Stimulated activated naive CD4-positive, alpha-beta T cell treated with Interleukin-2 at 50 U/mL for 16 hours (primary cell): ENCODE measurements at places on chromosomes 5 and 9.
A peak's percentile ranks its signal among the peaks of the same experiment; 100 is the strongest.

- peak; percentile 53 for DNase-seq
Observed at GRCh38 chr5:80672140-80672736, 17.5 kb upstream of the DHFR start.

- DNase-seq: no peak
Observed at GRCh38 chr5:8188874-8189565, 320.1 kb downstream of the MTRR start.

GRCh38 chr5:124404796-124405195, 341.6 kb downstream of the ZNF608 start:
- DNase-seq: no peak

DNA sequence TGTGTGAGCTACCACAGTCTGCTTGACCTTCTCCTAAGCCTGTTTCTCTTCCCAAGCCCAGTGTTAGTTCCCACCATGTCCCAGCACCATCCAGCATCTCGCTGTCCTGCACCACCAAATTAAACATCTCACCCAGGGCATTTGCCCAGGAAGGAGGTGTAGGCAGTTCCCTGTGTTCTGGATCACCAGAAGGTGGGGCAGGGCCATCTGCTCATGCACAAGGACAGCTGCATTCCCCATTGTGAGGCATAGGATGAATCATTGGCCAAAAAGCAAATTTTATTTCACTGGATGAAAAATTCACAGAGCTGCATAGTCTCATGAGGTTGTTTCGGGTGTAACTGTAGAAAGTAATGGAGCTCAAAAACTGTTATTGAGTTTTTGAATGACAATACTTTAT, 89.5 kb upstream of the GRIA1 start:
- no peak for DNase-seq

GRCh38 chr5:123786411-123786810, 274.4 kb downstream of the CSNK1G3 start:
- DNase-seq: no peak

GRCh38 chr9:35229779-35230143, 68.0 kb downstream of the UNC13B start:
- DNase-seq: no peak

GRCh38 chr9:13787234-13787833, 507.8 kb upstream of the MPDZ start:
- no peak for DNase-seq

GRCh38 chr9:81473708-81474107, 215.6 kb downstream of the TLE1 start:
- DNase-seq: no peak

- no peak for DNase-seq
Observed at GRCh38 chr9:19720377-19720776, 68.5 kb downstream of the SLC24A2 start.

DNA sequence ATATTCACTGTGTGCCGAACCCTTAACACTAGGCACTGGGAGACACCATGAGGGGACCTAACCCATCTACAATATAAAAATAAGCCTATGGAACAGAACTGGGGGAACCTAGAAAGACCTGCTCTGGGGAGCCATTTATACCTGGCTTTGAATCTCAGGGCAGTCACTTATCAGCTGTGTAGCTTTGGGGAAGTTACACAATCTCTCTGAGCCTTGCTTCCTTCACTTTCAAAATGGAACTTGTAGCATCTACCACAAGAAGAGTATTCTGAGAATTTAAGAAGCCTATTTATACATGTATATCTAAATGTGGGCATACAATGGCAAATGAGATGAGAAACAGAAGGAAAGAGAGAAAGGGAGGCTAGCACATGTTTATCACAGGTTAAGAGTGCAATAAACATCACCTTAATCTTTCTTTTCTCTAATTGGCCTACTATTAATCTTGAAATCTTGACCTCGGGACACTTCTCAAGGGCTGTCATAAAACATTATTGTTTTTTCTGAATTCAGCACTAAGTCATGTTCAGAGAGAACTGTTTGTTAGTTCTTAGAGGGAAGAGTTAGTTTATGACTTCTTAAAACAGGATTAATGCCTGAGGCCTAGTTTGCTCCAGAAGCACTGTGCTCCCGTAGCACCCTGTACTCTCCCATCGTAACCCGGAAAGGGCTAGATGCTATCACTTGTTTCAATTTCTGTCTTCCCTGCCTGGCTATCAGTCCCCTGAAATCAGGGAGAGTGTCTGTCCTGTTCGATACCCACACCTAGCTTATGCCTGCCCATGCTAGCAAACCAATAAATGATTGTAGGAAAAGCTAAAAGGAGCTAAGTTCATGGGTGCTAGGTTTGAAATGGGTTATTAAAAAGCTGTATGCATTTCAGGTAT, 606.4 kb upstream of the CLINT1 start:
- no peak for DNase-seq

- DNase-seq: no peak
Observed at GRCh38 chr5:80745490-80745889, 90.7 kb upstream of the DHFR start.

GRCh38 chr9:134403682-134404301, 77.5 kb downstream of the RXRA start:
- peak; percentile 27 for DNase-seq

- no peak for DNase-seq
Observed at GRCh38 chr9:1910269-1910811, 104.8 kb upstream of the SMARCA2 start.

- no peak for DNase-seq
Observed at GRCh38 chr5:172178301-172178987, 9.6 kb downstream of the STK10 start.

GRCh38 chr9:96289392-96289791, 12.6 kb downstream of the HSD17B3 start:
- no peak for DNase-seq

DNA sequence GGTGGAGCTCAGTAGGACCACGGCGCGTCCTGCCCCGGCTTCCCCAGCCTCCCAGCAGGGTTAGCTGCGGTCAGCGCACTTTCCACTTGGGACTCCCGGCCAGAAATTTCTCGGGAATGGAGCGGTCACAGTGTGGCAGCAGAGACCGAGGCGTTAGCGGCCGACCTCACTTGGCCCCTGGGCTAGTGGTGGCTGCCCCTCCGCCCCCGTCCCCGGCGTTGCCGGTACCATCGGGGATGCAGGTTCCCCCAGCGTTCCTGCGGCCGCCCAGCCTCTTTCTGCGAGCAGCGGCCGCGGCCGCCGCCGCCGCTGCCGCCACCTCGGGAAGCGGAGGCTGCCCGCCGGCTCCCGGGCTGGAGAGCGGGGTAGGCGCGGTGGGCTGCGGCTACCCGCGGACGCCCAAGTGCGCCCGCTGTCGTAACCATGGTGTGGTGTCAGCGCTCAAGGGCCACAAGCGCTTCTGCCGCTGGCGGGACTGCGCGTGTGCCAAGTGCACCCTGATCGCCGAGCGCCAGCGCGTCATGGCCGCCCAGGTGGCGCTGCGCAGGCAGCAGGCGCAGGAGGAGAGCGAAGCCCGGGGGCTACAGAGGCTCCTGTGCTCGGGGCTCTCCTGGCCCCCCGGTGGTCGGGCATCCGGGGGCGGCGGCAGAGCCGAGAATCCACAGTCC, 460 bp downstream of the DMRTA1 start:
- peak; percentile 13 for DNase-seq

- DNase-seq: no peak
Observed at GRCh38 chr9:127848756-127849504, 5.5 kb downstream of the ENG start.

DNA sequence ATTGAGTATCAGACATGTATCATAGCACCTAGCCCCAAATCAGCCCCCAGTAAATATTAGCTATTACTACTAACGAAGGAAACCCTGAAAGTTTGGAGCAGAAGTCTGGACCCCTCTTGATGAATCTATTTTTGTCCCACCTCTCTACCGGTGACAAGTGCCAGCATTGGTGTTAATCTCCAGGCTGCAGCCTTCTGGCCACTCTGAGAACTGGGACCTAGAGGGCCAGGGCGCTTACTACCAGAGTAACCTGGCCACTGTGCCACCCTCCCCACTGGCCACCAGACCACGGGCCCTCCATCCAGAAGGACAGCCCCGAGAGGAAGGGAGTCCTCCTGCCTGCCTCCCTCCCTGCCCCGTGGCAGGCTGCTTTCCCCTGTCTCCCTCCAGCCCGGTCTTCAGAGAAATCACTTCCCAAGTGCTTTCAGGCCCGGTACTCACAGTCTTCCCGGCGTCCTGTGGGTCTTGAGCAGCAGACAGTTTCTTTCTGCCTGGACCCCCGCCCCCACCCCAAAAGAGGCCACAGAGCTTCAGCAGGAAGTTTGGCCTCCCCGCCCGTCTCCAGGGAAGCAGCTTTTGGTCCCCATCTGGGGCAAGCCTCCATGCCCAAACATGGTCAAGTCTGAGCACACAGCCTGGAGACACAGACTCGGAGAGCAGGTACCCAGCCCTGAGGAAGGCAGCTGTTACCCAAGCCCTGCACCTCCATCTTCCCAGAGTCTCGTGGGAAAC, at the start of gene KCNMB1:
TSS of gene KCNMB1 (minus strand) at position 550 of the 732 bp plus-strand sequence. CDS start 3,920 bp downstream, outside the sequence.
- DNase-seq: no peak

DNA sequence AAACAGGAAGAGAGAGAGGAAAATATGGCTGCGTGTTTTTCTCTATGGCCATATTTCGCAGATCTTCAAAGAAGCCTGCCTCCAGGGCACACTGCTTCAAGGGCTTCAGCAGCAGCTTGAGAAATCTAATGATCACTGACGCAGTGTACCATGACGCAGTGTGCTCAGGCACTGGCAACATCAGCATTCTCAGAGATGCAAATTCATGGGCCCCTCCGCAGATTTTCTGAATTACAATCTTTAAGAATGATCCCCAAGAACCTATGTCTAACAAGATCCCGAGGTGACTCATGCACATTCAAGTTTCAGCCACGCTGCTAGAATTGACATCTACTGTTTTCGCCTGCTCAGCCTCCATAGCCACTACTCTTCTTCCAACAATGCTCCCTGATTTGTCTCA, 143.9 kb upstream of the ZNF366 start:
- DNase-seq: no peak

GRCh38 chr9:101333926-101334702, 50.7 kb downstream of the BAAT start:
- DNase-seq: no peak

DNA sequence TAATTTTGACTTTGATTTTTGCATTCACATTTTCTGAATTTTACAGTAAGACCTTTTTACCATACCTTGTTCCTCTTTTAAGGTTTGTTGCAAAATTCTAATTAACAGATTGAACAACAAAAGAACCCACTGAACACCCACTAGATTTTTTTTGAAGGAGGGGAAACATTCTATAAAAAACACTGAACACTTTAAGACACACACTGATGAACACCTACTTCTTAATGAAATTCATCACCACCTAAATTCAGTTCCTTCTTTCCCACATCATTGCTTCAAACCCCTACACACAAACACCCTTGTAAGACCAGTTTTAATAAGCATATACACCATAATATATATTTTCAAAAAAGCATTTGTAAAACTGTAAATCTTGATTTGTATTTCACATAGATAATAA, 559.0 kb upstream of the MEF2C start:
- DNase-seq: no peak

GRCh38 chr5:171010816-171011215, 149.0 kb downstream of the RANBP17 start:
- DNase-seq: no peak

DNA sequence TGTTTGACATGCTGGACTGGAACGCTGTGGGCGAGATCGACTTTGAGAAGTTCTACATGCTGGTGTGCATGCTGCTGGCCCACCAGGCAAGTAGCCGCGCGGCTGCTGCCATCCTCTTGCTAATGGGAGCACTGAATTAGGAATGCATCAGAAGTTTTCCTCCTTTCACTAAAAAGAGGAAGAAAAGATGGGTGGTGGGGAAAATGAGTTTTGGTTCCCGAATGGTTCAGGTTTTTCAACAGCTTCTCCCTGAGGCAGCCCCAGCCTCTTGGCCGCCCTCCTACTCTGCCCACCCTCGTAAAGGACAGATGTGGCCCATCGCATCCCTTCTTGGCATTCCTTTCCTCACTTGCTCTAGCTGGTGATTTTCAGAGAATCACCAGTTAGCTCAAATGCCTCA, 5.5 kb downstream of the EFCAB9 start:
- DNase-seq: no peak

- no peak for DNase-seq
Observed at GRCh38 chr9:105064248-105065097, 136.5 kb upstream of the ABCA1 start.

GRCh38 chr5:60960591-60960990, 15.6 kb downstream of the NDUFAF2 start:
- DNase-seq: no peak

DNA sequence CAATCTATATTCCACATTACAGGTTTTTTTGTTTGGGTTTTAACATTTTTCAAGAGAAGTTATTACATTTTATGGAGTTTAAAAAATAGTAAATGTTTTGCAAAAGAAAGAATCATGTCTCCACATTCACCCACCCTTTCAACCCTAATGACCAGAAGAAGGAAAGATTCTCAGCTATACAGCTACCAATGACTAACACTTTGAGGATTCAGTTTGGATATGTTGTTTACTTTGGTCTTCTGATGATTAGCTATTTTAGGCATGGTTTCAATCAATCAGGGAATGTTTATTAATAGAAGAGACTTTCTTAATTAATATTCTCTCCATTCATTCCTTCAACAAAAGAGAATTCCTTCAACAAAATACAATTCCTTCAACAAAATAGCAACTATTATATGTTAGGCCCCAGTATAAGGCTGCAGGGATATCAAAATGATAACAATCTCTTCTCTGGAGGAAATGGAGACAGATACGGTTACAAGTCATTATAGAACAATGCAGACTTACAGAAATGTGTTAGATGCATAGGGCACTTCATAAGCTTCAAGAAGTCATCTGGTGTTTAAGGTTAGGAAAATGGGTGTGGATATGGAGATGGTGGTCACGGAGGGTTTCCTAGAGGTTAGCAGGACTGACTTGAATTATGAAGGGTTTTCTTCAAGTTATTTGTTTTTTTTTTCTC, 9.3 kb upstream of the NR3C1 start:
- no peak for DNase-seq

GRCh38 chr5:24347158-24347557, 297.6 kb downstream of the CDH10 start:
- no peak for DNase-seq

- DNase-seq: no peak
Observed at GRCh38 chr9:87280421-87280820, 217.2 kb upstream of the DAPK1 start.

DNA sequence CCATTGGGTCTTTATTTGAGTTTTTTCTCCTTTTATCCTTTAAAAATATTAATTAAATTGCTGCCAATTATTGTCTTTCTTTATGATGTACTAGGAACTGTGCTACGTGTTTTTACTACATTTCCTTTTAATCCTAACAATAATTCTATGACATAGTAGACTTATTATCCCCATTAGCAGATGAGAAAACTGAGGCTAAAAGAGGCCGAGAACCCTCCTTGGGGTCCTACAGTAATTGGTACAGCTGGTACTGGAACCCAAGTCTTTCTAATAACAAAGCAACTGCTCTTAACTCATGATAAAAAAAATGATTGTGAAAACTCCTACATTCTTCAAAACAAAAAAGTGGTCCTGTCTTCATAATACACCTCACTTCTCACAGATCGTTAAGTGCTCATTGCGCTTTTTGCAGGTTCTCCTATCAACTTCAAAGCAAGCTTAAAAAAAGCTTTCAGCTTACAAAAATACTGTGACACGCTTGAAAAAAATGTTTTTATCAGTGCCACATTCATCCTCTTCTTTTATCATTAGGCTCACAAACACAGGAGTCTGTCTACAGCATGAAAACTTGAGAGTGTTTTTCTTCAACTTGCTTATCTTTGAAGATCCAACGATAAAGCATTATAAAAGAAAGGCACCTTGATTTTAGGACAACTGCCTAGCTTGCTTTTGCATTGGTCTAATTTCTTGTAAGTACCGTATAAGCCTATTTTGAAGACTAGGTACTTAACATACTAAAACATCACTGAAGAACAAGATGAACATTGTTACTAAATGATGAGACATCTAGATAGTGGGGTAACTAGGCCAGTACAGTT, 32.4 kb downstream of the FYB1 start:
- DNase-seq: no peak

GRCh38 chr9:16640649-16641048, 229.8 kb downstream of the BNC2 start:
- no peak for DNase-seq
